ENCODE measurements at places on chromosomes 3 and 15. TPM values are rescaled to one million over a fixed set of nuclear protein-coding genes. Genes with fewer than 3 reads are reported as not detected.

The ASB14 gene
- not detected for total RNA-seq

The SV2B gene
- 1.3 TPM for total RNA-seq

The NSMCE3 gene
- total RNA-seq = 8.9 TPM

The TGM5 gene
- not detected for total RNA-seq

The UBL7 gene
- 64.2 TPM for total RNA-seq

The GABRR3 gene
- not detected for total RNA-seq

The MYO5C gene
- total RNA-seq = 4.5 TPM

The FRMD5 gene
- 0.54 TPM for total RNA-seq

The MORC1 gene
- total RNA-seq = not detected

The LYZL4 gene
- not detected for total RNA-seq

The ATP8B4 gene
- under 0.01 TPM for total RNA-seq

The FURIN gene
- total RNA-seq = 100 TPM

The CLPX gene
- 19.3 TPM for total RNA-seq

The FXR1 gene
- 93.1 TPM for total RNA-seq

The TMEM207 gene
- total RNA-seq = not detected

The UQCC5 gene
- total RNA-seq = 9.9 TPM

The SPINT1 gene
- 2.2 TPM for total RNA-seq

All from mammary microvascular endothelial cell (primary cell).